HL-60 (cell line): ENCODE measurements at places on chromosomes 3 and 15.
A peak's percentile ranks its signal among the peaks of the same experiment; 100 is the strongest.

- no peak for DNase-seq
Observed at GRCh38 chr3:152021951-152022461, 148.6 kb downstream of the SUCNR1 start.

DNA sequence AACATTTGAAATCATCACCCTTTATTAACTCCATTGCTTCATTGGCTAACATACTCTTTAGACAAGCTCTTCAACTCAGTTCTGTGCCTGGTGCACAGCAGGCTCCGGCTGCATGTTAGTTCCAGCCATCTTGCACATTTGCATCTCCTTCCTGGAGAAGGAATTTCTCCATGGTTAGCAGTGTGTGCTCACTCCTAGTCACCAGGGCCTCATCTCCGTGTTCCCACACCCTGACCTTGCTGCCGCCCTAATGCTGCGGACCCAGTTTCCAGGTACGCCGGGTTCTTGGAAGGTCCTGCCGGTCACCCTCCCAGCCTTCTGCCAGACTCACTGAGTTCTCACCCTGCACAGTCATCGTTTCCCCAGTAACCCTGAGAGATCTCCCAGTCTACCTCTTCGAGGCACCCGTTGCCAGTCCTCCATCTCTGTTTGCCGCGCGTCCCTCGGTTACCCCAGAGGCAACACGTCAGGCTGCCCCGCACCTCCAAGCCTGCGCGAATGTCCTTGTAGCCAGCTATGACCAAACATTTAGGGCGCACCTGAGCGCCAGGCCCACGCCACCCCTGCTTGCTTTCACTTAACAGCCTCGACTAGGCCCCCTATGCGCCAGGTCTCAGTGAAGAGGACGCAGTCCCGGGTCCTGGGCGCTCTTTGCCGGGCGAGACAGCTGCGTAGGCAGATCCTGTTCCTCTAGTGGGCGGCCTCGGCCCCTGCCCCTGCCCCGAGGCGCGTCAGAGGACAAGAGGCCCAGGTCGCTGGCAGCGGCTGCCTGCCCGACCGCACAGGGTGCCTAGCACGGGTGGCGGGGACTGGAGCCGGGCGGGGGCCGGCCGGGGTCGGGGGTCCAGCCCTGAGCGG is 747 bp upstream of the ZNF592 start:
- peak; percentile 81 for DNase-seq

DNA sequence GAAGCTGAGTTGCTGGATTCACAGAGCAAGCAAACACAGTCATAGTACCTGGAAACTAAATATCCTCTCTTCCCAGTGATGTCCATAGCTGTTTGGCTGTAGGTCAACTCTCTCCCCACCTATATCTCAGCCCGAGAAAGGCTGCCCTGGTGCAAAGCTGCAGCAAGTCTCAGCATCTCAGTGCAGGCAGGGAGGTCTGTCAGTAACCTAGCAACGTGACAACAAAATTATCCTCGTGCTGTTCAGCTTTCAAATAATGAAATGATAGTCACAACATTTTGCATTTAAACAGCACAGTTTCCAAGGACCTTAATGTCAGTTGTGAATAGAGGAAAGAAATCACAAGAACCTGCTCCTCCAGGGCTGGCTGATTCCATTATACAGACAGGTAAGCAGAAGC is 83.6 kb downstream of the CHST2 start:
- DNase-seq = no peak

DNA sequence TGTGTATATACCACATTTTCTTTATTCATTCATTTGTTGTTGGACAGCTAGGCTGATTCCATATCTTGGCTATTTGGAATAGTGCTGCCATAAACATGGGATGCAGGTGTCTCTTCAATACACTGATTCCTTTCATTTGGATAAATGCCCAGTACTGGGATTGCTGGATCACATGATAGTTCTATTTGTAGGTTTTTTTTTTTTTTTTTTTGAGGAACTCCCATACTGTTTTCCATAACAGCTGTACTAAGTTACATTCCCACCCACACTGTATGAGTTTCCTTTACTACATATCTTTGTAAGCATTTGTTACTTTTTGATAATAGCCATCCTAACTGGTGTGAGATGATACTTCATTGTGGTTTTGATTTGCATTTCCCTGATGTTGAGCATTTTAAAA is 437.7 kb downstream of the DIPK2A start:
- DNase-seq = no peak

DNA sequence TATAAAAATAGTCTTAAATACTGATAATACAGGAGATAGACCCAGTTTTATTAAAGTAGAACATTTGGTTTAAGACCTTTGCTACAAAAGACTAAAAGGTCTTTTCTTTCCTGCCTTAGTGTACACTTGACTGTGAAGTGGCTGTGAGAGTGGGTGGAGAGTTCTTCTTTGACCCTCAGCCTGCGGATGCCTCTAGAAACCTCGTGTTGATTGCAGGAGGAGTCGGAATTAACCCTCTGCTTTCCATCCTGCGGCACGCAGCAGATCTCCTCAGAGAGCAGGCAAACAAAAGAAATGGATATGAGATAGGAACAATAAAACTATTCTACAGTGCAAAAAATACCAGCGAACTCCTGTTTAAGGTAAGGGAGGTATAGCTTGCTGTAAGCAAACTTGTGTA is 36.5 kb downstream of the OXNAD1 start:
- DNase-seq = no peak

GRCh38 chr3:20561166-20561565 is 375.2 kb upstream of the SGO1 start:
- DNase-seq = no peak

GRCh38 chr15:78105476-78106241 is 13.3 kb downstream of the SH2D7 start:
- DNase-seq = no peak

DNA sequence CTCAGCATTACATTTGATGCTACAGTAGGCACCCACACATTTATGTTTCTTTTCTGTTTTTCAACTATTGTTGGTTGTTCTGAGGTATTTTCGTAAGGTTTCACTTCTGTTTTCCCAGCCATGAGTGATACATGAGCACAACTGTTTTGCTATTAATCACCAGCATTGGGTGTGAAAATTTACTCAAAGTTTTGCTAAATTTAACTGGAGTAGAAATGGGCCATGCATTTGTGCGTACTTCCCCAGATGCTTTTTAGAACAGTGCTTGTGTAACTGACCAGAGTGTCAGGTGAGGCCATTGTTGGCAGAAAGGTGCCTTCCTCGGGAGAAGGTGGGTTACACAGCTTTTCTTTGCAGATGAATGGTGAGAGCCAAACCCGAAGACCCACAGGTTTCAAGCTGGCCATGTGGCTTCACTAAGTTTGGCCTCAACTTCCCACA is 70.4 kb downstream of the ST6GAL1 start:
- DNase-seq = no peak

DNA sequence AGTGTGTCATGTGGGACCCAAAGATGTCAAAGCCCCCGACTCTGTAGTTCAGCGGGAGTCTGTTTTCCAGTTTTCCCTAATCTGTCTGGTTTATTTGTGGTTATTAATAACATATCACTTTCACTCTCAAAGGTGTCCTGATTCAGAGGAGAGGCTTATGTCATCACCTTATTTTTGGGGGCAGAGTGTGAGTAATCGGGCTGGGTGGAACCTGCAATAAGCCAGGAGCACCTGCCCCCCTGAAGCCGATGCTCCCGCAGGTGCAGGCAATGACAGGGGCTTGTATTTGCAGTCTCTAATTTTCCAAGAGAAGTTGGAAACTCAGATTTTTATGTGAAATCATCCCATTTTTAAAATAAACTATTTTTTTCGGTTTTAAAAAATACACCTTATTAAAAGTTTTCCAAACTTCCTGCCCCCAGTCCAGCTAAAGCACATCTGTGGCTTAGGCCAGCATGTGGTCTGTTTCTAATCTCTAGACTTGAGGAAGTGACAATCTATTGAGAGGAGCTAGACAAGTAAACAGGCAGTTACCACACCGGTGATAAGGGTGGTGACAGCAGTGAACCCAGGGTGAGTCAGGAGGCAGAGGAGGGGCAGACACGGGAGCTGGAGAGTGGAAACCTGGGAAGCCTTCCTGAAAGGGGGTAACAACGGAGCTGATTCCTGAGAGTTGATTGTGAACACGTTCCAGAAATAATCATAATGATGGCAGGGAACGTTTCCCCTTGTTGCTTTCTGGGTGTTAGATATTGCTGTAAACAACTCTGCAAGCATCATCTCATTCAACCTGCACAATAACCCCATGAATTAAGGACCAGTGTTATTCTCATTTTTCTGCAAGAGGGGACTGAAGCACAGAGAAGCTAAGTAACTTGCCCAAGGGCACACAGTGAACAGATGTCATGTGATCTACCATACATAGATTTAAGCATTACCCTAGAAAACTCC is 37.2 kb downstream of the BHLHE40 start:
- DNase-seq = peak; percentile 89

DNA sequence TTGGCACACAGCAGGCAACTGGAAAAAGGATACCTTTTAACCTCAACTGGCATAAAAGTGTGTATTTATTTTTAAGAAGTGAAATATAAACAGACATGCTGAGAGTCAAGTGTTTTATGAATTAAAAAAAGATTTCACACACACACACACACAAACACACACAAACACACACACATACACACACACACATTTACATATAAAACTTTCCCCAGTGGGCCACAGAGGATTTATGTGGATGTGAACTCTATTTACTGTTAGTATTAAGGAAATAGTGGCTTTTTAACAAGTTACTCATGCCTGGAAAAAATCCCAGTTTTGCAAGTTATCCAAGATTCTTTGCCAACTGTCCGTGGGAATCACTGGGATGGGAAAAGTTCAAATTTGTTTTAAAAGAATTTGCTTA is 725.9 kb upstream of the NR2F2 start:
- no peak for DNase-seq

GRCh38 chr15:43991206-43991605 is 164.4 kb downstream of the WDR76 start:
- no peak for DNase-seq

- DNase-seq = no peak
Observed at GRCh38 chr3:129625072-129625874, 18.8 kb upstream of the PLXND1 start.

- no peak for DNase-seq
Observed at GRCh38 chr15:52559575-52559974, 9.3 kb downstream of the ARPP19 start.

GRCh38 chr3:47416041-47416440 is 35.2 kb downstream of the PTPN23 start:
- no peak for DNase-seq

DNA sequence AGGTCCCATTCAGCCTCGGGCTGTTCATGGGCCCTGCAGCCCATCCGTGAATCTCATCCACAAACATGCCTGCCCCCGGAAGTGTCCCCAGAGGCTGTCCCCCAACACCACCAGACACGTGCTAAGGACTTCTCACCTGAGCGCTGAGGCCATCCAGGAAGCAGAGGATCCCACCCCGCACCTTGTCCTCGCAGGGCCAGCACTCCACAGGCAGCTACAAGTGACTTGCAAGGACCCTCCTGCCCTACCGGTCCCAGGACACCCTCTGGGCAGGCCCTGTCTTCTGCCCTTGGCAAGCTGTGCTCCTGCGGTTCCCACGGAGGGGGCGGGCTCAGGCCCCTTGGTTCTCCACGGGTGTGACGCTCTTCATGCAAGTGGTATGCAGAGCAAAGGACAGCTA is 146.0 kb downstream of the NUP210 start:
- no peak for DNase-seq

DNA sequence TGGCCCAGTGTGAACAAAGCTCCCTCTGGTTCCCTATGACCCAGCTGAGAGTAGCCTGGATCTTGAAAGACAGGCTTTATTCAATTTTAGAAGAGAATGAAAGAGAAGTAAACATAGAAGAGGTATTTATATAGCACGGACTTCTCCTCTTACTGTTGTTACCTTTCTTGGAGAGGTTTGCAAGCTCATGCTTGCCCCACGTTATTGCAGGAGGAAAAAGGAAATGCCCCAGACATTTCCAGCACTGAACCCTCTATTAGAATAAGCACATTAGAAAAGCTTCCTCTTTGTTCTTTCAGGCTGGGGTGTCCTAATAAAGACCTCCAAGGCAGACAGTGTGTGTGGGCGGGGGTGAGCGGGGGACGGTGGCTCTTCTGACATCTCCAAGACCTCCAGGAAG is 98.7 kb upstream of the AGBL1 start:
- peak; percentile 22 for DNase-seq

- DNase-seq = no peak
Observed at GRCh38 chr15:51736751-51737521, 519 bp downstream of the LYSMD2 start.

- no peak for DNase-seq
Observed at GRCh38 chr15:56729561-56729960, 3.7 kb downstream of the ZNF280D start.

DNA sequence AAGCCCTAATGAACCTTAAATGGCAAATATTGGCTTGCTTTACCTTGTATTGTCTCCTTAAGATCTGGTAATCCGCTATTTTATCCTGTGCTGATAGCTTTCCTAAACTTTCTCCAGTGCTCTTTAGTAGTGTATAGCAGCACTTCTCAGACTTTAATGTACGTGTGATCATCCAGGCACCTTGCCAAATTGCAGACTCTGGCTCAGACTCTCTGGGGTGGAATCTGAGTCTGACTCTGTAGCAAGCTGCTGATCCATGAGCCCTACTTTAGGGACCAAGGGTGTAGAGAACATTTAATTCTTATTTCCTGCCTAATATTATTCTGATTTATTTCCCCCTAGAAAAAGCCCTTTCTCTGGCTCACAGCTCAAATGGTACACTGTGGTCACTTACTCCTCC is 518.8 kb upstream of the ZNF385D start:
- no peak for DNase-seq

GRCh38 chr3:6512172-6512800 is 348.6 kb upstream of the GRM7 start:
- DNase-seq = no peak

- DNase-seq = no peak
Observed at GRCh38 chr3:11498646-11499045, 145.1 kb downstream of the VGLL4 start.
